ENCODE measurements at places on chromosomes 11 and 22.

DNA sequence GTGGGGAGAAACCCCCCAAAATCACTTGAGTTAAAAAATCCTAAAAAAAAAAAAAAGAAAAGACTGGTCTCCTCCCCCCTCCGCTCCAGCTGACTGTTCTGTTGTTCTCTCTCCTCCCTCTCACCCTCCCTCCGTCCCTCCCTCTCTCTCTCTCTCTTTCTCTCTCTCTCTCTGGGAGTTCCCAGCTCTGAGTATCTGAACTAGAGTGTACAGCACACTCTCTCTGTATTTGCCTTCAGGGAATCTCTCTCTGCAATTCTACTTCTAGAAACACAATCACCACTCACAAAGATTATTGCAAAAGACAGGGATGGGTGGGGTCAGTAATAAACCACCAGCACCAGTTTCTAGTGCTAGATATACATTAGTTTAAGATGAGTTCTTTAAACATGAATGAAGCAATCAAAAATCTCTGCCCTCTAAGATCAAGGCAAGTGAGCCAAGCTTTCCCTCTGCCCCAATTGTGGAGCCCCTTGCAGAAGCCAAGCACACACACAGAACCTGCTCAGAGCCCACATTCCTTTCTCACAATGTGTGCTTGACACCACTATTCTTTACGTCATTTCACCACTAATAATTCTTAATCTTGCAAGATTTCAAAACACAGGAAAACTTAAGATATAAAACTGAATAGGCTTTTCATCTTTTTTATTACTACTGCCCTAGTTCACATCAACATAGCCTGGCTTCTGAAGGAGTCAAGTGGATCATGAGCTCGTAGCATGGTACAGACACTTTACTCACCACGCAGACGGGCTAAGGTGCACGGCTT, 133.5 kb downstream of the RBFOX2 start:
- no peak for DNase-seq

DNA sequence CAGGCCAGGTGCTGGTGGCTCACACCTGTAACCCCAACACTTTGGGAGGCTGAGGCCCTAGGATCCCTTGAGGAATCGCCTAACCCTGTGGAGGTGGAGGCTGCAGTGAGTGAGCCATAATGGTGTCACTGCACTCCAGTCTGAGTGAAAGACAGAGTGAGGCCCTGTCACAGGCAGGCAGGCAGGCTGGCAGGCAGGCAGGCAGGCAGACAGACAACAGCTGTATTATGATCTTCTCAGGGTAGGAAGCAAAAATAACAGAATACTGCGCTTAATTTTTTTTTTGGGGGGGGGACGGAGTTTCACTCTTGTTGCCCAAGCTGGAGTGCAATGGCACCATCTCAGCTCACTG, 3901.6 kb upstream of the OR11H1 start:
- no peak for DNase-seq

- no peak for DNase-seq
Measured at GRCh38 chr22:47806894-47807293, 1044.4 kb downstream of the TBC1D22A start.

DNA sequence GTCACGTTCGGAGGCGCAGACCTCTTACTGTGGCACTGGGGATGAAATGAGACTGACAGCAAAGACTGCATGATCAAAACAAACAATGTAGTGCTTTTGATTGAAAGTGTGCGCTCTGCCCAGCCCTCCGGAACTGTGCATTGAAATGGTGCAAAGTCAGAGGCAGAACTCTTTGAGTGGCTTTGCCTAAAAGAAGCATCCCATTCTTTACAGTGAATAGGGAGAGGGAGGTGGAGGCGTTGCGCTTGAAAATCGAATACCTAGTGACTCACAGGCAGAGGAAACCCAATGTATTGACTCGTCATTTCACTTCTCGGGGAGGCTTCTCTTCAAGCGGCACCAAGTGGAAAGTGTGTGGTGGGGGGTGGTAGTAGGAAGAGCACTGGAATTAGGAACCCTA, 10.9 kb downstream of the RCN1 start:
- no peak for DNase-seq

DNA sequence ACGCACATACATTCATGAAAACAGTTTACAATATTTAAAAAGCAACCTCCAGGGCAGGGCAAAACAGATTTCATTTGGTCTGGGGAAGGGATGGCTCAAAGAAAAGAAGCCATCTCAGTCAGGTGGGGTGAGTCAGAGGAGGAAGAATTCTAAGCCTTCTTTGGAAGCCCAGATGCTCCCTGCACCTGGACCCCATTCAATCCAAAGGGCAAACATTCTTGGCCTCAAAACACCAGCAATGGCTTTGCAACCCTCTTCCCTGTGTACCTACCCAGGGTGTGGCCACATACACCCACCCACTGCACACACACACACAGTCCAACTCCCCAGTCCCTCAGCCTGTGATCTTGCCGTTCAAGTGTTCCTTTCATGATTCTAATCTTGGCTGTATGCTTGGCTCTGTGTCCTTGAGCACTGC, 2.0 kb downstream of the KCNE3 start:
- no peak for DNase-seq

DNA sequence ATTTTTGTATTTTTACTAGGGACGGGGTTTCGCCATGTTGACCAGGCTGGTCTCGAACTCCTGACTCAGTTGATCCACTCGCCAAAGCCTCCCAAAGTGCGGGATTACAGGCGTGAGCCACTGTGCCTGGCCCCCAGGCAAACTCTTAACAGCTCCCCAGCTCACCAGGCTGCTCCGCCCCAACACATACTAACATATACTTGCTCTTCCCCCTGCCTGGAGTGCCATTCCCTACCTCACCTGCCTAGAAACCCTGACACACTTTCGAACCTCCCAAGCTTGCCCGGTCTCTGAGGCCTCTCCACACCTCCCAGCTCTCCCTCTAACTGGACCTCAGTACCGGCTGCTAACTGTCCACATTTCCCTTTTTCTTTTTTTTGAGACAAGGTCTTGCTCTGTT, 8.5 kb downstream of the MAP4K2 start:
- no peak for DNase-seq
